IPS-NIHi11 (cell line): ENCODE measurements at places on chromosomes 1 and 21.

- DNase-seq = no peak
These were observed 366.1 kb upstream of the ST6GALNAC5 start for GRCh38 chr1:76501136-76501535.

GRCh38 chr1:218273762-218274479 is 11.2 kb upstream of the RRP15 start:
- no peak for DNase-seq

- DNase-seq = no peak
These were observed 1900.8 kb downstream of the MRPL39 start for GRCh38 chr21:23706431-23706830.

DNA sequence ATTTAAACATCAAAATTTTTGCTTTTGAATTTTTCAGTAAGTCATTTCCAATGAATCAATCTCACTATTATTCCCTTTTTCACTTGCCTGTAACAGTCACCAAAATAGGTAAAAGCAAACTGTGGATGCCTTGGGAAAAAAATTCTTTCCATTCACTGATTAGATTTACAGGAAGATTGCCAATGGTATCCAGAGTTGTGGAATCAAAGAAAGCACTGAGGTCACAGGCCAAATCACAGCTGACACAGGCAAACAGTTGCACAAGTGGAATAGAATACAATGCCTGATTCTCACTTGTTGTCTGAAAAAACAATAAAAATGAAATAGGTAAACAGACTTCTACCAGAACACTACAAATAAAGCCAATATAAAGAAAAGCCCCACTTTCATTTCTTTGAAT is 48.4 kb downstream of the LTN1 start:
- DNase-seq = no peak

- no peak for DNase-seq
These were observed 53.4 kb downstream of the TOMM20 start for GRCh38 chr1:235075048-235075776.

- no peak for DNase-seq
These were observed 34.8 kb downstream of the PDC start for GRCh38 chr1:186426118-186426517.

DNA sequence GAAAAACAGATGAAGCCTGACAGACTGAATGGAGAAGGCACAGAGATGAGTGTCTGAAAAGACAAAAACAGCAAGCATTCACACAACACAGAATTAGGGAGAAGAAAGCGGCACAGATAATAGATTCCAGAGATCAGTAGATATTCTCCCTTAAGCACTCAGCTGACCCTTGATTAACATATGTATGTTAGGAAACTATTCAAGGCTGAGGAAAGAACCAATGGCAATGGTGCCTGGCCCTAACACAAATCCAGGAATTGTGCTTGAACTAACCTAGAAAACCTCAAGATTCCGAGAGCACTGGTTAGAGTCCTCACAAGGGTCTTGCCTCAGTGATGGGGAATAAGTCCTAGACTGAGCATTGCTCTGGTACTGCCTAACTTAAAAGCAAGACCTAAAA is 30.9 kb downstream of the KCNT2 start:
- DNase-seq = peak; percentile 7

DNA sequence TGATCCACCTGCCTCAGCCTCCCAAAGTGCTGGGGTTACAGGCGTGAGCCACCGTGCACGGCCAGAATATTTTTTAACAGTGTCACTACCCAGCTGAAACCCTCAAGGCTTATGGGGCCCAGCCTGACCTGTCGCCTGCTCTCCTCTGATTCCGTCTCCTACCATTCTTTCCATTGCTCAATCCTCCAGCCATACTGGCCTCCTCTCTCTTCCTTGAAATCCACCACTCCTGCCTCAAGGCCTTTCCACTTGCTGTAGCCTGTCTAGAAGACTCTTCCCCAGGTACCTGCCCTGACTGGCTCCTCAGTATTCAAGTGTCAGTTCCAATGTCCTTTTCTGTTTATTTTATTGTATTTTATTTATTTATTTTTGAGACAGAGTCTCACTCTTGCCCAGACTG is 53.9 kb downstream of the YARS1 start:
- DNase-seq = no peak

- no peak for DNase-seq
These were observed 10.8 kb downstream of the UBASH3A start for GRCh38 chr21:42414553-42414927.

DNA sequence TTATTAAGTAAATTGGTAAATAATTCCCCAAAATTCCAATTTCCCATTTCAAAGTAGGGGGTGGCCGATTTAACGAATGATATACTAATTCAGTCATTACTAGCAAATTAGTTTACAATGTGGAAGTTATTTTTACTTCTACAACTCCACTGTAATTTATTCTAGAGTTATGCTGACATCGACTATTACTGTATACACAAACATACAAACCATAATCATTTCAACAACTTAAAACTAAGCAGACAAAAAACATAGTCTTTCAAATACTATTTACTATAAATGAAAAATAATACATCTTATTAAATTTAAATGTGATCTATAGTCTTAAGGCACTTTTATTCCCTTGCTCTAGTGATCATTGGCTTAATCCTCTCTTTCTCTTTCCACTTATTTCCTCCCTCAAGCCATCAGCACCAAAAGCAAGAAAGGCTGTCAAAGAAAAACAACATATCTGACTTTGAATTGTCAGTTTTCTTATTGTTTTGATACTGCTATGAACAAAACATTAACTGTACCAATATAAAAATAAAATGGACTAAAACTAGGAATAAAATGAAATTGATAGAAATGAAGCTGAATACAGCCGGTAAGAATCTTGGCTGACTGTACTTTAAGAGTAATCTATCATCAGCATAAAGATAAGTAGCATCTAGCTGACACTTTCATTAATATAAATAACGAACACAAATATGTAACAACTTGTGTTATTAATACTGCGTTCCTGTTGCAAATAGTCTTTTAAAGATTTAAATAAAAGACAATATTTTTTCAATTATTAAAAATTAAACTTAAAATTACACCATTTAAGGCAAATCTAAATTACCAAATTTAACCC is 4.1 kb downstream of the CDC42BPA start:
- no peak for DNase-seq

DNA sequence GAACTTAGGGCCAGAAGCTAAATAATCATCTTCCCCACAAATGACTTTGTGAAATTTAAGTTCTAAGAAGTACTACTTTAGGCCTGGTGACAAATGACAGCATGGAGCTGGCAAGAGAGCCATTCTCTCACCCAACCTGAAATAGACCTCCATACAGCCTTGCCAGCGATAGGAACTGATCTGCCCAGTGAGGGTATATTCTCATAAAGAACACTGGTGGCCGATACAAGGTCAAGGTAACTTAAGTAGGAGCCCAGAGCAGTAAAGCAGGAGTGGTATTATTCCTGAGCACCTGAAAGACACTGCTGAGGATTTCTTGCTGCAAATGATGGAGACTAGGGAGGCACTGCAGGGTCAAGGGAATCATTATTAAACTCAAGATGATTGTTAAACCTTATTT is 2.6 kb upstream of the TTLL7 start:
- no peak for DNase-seq

GRCh38 chr21:38297194-38297631 is 40.4 kb downstream of the KCNJ15 start:
- DNase-seq = no peak

GRCh38 chr1:26578167-26578566 is 48.6 kb downstream of the RPS6KA1 start:
- DNase-seq = no peak

GRCh38 chr1:220307607-220308006 is 35.4 kb upstream of the RAB3GAP2 start:
- DNase-seq = no peak

GRCh38 chr1:40241362-40241761 is 6.4 kb upstream of the TMCO2 start:
- no peak for DNase-seq

- DNase-seq = no peak
These were observed 1206.4 kb upstream of the ADGRL4 start for GRCh38 chr1:80212948-80213347.

DNA sequence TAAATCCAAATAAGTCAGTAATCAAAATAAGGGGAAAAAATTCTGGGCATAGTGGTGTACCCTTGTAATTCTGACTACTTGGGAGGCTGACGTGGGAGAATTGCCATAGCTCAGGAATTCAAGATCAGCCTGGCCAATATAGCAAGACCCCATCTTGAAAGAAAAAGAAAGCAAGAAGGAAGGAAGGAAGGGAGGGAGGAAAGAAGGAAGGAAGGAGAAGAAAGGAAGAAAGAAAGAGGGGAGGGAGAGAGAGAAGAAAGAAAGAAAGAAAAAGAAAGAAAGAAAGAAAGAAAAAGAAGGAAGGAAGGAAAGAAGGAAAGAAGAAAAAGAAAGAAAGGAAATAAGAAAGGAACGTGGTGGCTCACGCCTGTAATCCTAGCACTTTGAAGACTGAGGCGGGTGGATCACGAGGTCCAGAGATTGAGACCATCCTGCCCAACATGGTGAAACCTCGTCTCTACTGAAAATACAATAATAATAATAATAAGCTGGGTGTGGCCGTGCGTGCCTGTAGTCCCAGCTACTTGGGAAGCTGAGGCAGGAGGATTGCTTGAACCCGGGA is 64.5 kb upstream of the ROR1 start:
- DNase-seq = no peak

- DNase-seq = no peak
These were observed 1244.1 kb upstream of the ADGRL4 start for GRCh38 chr1:80250573-80251168.

GRCh38 chr1:160835751-160836150 is 26.9 kb downstream of the CD244 start:
- no peak for DNase-seq

GRCh38 chr1:66770694-66771093 is 18.4 kb downstream of the DYNLT5 start:
- no peak for DNase-seq

- DNase-seq = no peak
These were observed 51.9 kb downstream of the KIAA1614 start for GRCh38 chr1:180964595-180964994.

GRCh38 chr1:201608635-201609395 is 69.9 kb downstream of the NAV1 start:
- DNase-seq = no peak

DNA sequence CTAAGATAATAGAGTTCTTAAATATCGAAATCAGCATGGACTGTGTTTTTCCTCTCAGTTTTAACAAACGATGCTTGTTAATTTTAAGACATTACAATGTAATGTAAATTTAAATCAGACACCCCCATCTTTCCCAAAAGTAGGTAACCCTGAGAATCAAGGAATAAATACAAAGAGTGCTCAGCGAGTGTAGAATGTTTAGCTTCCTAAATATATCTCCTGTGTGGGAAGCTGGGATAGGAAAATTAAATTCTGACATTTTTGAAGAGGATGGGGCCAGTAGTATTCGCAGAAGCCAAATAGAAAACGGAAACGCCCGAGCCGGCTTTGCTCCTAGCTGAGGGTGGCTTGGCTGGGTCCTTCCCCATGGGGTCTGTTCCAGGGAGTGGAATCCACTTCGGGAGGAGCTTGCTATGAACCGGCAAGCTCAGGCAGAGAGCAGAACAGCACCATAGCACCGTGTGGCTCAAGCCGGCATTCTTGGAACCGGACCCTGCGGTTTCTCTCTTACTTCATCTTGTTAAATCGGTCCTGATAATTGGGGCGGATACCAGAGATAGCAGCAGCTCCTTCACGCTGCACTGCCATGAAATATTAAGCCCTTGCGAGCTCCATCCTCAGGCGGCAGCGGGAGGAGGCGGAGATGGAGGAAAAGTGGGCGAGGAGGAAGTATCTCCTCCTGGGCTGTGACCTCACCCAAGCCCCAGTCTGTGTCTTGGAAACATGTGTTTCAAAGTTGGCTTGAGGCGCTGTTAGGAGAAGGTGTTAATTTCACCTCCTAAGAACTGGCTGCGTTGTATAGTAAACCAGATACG is 24.9 kb downstream of the MAP3K7CL start:
- DNase-seq = no peak

DNA sequence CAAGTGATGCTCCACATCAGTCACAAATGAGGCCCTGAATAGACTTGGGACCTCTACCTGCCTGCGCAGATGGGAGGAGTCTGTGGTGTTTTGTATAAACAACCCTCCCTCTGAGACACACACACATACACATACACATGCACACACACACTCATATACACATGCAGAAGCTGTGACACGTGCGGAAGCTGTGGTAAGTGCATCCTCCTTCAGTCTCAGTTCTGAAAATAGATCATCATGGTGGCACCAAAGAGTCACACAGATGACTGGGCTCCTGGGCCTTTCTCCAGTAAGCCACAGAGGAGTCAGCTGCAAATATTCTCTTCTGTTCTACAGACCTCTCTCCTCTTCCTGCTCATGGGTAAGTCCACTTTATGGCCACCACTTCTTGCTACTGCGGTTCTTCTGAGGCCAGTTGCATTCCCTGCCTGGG is at the start of gene LY9:
LY9 (plus strand) TSS at position 224 of the 433 bp plus-strand sequence; CDS start at position 238, 14 bp downstream.
- DNase-seq = no peak

GRCh38 chr1:245588116-245588639 is 433.4 kb downstream of the KIF26B start:
- DNase-seq = no peak

DNA sequence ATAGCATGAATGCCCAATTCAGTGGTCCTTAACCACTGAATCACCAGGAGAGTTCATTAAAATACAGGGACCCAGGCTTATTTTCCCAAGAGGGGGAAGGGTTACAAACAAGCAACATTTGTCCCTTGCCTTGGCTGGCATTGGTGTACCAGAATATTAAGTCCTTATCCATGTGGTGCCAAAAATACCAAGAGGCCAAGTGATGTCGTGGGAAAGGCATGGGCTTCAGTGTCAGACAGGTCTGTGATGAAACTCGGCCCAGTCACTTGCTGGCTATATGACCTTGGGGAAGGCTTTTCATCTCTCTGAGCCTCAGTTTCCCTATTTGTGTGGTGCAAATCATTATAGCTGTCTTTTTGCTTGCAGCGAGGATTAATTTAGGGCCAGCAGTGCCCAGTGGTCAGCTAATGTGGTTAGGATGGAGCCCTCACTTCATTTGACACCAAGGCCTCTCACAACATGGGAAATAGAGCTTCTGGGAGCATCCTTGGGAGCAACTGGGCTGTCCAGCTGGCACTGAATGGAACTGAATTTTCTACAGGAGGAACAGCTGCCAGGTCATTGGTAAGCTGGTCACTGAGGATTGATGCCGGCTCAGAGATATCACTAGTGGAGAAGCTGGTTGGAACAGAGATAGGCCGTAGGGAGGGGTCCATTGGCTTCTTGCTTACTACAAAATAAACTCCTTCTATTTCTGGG is 77.2 kb upstream of the PPP2R5A start:
- DNase-seq = no peak

DNA sequence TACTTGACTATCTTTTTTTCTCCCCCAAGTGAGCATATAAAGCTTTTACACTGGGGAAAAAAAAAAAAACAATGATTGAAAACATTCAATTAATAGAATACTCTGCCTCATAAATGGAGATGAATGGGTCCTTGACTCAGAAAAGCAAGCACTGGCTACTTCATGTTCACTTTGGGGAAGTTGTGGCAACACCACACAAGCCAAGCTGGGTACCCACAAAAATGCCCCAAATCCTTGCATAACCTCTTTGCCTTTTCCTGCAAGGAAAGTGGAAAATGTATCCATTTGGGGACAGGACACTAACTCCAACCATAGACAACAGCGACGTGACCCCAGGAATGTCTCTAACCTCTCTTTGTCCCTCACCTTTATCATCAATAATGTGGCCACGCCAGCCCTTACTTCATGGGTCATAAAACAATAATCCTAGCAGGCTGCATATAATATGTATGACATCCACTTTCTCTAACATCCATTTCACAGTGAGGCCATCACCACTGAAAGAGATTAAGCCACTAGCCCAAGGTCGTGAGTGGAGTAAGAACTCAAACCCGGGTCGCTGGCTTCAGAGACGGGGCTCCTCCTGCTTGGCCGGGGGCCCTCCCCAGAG is 2.3 kb downstream of the ECE1 start:
- no peak for DNase-seq

- DNase-seq = no peak
These were observed 131.6 kb downstream of the NAV1 start for GRCh38 chr1:201670517-201670916.
